Femur (tissue), 1 donor: ENCODE measurements at places on chromosomes 3 and 15.

DNA sequence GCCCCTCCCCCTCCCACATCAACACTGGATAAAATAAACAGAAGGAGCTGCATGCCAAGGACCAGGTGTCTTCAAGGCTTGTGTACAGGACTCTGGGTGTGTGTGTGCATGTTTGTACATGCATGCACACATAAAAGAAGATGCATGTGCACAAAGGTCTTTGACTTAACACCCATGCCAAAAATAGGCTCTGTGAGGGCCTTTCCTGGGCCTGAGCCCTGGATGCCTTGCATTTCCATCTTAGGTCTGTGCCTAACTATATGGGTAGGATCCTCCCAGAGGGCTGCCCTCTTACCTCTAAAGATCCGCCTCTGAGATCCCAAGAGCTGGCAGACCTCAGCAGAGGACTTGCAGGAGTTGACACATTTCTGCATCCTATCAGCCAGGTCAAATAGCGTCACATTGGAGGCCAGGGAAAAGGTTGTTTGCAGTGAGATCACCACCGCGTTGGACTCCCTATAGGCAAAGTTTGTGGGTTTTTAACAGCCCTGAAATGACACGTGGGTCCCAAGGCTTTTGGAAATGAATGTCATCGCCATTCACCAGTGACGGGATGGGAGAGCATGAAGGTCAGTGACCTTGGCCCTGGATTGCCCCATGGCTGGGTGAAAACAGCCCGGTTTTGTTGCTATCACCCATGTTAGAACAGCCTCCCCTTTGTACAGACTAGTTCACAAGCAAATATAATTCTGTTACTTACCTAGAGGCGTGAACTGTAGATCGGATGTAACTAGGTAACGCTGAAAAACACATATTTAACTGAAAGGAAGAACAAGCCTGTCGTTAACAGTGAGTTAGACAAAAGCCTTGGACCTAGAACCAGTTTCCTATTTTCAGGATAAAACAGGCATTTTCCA is 54.0 kb downstream of the HEG1 start:
- no peak for DNase-seq

- DNase-seq: no peak
These were observed 11.9 kb downstream of the OXSM start for GRCh38 chr3:25801786-25802185.

- DNase-seq: no peak
These were observed 10.8 kb downstream of the THRB start for GRCh38 chr3:24483873-24484272.

GRCh38 chr3:127064391-127065137 is 81.6 kb downstream of the PLXNA1 start:
- no peak for DNase-seq

- peak; percentile 36 for DNase-seq
These were observed 141.4 kb downstream of the RBPMS2 start for GRCh38 chr15:64634027-64634426.

GRCh38 chr3:121698476-121698875 is 37.8 kb upstream of the HCLS1 start:
- no peak for DNase-seq

GRCh38 chr3:330494-331115 is 134.0 kb downstream of the CHL1 start:
- DNase-seq: no peak

DNA sequence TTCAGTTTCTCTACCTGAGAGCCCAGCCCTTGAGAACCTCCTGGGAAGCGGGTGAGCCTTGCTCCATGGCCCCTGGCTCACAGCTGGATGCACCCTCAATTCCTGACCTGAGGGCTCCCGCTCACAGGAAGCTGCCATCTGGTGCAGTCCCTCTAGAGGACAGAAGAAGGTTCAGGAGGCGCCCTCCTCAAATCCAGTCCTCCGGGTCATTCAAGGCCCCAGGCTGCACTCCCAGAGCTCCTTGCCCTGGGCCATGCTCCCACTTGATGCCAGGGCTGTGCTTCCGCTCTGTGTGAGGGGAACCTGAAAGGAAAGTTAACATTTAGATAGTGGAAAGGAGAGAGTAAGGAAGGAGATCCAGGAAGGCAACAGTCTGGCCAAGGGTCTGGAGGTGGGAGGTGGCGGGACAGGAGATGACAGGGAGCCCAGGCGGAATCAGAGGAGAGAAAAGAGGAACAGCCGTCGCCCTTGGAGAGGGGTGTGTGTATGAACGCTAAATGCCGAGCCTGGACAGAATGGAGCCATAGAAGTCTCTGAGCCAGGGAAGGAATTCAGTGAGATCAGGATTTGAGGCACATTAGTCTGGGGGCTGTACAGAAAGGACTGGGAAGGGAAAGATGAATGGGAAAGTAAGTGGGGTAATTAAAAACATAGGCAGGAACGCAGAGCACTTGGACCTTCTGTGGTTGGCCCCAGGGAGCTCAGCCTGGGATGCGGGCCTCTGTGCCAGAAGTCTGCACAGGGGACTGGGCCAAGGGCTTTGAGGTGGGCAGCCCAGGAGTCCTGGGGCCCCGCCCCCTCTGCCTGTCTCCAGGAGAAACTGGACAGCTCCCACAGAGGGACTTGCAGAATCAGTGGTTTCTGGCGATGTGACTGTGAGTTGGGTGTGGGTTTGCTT is 26.1 kb downstream of the TBC1D21 start:
- DNase-seq: peak; percentile 30

DNA sequence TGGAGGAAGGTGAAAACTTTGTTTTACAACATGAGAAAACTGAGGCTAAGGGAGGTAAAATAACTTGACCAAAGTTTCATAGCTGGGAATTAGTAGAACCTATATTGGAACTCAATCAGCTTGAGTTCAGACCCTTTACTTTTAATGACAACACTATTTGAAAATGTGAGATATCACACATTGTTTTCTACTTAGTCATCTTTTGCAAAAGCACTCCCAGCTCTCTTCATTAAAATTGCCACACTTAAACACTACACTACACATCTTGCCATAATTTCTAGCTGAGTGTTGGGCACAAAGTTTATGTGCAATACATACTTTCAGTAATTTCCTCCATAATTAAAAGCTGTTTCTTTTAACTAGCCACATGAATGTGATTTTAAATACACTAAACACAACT is 230.4 kb upstream of the DCBLD2 start:
- no peak for DNase-seq

- no peak for DNase-seq
These were observed 25.4 kb downstream of the PHLDB2 start for GRCh38 chr3:111884411-111885018.

- no peak for DNase-seq
These were observed 42.9 kb downstream of the ARNT2 start for GRCh38 chr15:80447077-80447476.

- no peak for DNase-seq
These were observed 1.1 kb downstream of the ARMC8 start for GRCh38 chr3:138188013-138188730.

DNA sequence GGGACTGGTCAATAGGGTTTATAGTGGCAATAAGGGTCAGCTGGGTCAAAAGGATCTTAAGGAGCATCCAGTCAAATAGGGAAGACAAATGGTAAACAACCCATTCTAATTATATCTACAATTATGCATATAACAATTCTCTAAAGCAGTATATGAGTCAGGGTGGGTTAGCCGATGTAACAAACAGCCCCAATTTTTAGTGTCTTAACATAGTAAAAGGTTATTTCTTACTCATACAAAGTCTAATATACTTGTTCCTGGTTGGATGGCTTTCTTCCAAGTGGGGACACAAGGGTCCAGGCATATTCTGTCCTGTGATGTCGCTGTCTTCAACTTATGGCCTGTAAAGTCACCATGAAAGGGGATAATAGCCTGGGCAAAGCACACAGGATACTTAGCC is 97.9 kb upstream of the GALNT15 start:
- no peak for DNase-seq

GRCh38 chr3:195587406-195587805 is 3.7 kb upstream of the APOD start:
- no peak for DNase-seq

- no peak for DNase-seq
These were observed 7.0 kb downstream of the EIF4A2 start for GRCh38 chr3:186790261-186790981.

DNA sequence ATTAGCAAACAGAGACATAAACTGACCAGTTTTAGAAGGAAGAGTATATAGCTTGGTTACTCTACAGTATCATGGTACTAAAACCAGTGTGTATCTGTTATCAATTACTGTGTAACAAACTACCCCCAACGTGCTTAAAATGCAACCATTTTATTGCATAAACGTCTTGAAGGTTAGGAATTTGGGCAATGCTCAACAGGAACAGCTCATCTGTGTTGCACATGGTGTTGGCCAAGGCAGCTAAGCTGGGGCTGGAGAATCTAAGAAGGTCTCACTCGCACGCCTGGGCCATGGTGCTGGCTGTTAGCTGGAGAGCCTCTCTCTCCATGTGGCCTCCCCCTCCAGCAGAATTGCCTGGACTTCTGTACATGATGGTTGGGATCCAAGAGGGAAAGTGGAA is 81.2 kb upstream of the THBS1 start:
- no peak for DNase-seq

DNA sequence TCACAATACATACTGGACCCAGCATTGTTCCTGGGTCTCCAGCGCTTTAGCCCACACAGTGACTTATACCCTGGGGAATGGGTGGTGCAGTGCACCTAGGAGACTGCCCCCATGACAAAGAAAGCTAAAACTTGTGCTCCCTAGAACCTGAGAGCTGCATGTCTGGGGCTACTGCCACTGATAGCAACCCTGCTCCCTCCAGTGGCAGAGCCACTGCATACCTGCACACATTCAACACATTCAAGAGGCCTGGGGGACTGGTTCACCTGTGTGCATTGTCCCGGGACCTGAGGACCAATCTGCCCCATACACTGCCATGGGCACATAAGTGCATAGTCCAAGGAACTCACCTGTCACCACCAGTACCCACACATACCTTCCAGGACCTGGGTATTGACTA is 302.7 kb upstream of the MANF start:
- no peak for DNase-seq

DNA sequence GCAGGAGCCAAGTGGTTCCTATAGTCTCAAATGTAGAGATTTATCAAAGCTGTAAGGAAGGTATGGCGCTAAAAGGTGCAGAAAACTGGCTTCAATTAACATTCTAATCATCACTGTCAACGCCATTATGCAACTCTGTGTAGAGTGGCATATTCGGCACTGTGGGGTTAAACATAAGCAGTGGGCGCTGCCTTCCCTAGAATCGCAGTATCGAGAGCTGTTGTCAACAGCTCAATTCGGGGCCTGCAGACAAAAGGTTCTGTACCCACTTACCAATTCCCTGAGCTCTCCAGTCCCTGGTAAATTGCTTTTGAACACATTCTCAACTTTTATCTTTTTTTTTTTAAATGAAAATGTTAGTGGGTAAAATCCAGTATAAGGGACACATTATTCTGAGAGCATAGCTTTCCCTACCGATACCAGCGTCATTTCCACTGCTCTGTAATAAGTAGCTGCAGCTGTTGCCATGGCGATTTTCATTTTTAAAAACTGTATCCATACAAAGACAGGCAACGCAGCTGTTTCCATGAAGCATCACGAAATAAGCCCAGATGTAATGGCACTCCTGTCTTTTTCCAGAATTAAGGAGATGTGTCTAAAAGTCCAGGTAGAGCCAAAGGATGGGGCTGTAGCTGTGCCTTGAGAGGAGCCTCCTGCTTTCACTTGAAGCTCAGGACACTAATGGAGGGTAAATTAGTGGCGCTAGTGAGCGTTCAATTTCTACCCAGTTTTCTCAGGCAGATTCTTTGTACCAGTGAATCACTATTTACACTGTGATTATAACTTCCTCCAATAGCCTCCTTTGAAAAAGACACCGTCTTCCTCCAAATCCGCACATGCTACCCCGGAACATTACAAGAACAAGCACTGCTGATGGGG is 250.3 kb downstream of the SLC9A9 start:
- DNase-seq: peak; percentile 33

- peak; percentile 27 for DNase-seq
These were observed 144.5 kb downstream of the FBLN2 start for GRCh38 chr3:13693441-13693840.

DNA sequence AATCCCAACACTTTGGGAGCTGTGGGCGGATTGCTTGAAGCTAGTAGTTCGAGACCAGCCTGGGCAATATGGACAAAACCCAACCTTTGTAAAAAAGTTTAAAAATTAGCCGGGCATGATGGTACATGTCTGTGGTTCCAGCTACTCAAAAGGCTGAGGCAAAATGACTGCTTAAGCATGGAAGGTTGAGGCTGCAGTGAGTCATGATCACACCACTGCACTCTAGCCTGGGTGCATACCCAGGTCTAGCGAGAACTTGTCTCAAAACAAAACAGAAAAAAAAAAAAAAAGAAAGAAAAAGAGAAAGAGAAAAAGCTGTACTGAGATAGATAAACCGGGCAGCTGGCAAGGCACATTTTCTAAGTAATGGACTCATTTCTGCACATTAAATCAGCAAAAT is 10.6 kb downstream of the ARPP19 start:
- no peak for DNase-seq

DNA sequence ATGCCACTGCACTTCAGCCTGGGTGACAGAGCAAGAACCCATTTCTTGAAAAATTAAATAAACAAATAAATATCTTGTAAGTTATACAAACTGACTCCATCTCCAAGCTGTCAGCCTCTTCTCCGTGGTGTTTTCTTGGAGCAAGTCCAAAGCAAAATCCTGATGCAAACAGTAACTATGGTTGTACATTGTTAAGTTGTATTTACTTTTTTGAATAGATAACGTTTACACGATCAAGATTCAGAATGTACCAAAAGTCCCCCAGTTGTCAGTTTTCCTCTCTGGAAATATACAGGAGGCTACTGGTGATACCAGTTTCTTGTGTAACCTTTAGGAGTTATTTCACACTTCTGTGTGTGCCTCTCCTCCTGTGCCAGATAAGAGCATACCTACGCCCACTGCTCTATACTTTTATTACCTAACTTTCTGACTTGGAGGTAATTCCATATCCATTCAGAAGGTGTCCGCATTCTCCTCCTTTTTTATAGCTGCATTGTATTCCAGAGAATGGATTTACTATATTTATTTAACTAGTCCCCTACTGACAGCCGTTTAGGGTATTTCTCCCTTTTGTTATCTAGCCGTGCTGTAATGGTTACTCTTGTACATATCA is 14.2 kb downstream of the CMTM7 start:
- DNase-seq: no peak

DNA sequence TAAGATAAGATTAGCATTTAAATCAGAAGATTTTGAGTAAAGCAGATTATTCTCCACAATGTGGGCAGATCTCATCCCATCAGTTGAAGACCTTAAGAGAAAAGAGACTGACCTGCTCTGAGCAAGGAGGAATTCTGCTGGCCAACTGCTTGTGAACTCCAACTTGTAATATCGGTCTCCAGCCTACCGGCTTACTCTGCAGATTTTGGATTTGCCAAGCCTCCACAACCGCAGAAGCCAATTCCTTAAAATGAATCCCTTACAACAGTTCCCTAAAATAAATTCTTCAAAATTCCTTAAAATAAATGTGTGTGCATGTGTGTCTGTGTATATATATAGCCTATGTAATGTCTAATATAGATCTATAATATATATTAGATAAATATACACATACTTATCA is 107.4 kb upstream of the KLF13 start:
- no peak for DNase-seq
